ENCODE measurements at places on chromosomes 16 and 17.

- no peak for DNase-seq
Measured at GRCh38 chr17:57730026-57730701, 14.9 kb downstream of the CCDC182 start.

GRCh38 chr16:23694644-23695373 is 16.1 kb downstream of the PLK1 start:
- peak; percentile 24 for DNase-seq

DNA sequence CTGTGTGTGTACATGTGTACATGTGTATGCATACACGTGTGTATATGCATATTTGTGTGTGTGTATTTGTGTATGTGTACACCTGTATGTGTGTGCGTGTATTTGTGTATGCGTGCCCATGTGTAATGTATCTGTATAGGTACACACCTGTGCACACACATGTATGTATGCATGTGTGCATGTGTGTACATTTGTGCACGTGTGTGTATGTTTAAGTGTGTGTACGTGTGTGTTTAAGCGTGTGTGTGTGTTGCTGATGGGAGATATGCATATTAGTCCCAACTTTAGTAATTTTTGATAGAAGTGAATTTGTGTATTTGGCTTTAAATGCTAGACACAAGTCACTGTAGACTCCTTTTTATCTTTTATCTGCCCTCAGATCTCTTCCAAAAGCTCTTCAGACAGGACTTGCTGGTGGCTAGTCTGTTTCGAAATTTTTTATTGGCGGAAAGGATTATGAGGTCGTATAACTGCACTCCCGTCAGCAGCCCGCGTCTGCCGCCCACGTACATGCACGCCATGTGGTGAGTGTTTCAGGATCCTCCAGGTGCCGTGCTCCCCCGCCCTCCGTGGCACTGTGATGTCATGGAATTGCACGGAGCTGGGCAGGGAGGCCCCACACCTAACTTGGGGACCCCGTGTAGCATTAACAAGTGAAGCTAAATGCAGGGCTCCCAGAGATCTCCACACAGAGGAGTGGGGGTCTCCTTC is 168.8 kb upstream of the CHMP6 start:
- no peak for DNase-seq

- DNase-seq: no peak
Measured at GRCh38 chr17:4598776-4599504, 14.6 kb downstream of the SMTNL2 start.

DNA sequence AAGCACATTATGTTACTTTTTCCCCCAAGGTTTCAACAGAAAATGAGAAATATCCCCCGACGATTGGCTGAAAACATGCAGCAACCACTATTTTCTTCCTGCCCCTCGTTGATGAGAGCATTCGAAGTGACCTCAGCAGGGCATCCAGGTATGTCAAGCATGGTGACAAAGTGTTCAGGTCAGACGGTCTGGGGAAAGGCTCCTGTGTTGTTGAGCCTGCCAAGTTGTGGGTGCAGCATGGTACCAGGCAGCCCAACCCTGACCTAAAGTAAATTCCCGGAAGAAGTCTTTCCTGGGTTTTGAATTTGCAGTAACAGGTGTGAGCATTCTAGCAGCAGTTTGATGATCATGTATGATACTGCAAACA is 51.7 kb upstream of the SEC14L1 start:
- DNase-seq: no peak
